ENCODE measurements at places on chromosomes 4 and X.
A peak's percentile ranks its signal among the peaks of the same experiment; 100 is the strongest.

- peak; percentile 14 for DNase-seq
These were observed at the start of gene CCNQ for GRCh38 chrX:153598541-153599191. Gene CCNQ (minus strand): TSS chrX:153599139. CDS start chrX:153599073, 66 bp downstream.

GRCh38 chr4:60759518-60760245 lies 440.4 kb upstream of the ADGRL3 start:
- DNase-seq, result no peak

GRCh38 chr4:186846426-186846825 lies 122.8 kb upstream of the FAT1 start:
- DNase-seq, result no peak

GRCh38 chrX:153488231-153488914 lies 6.4 kb upstream of the BGN start:
- no peak for DNase-seq

- no peak for DNase-seq
These were observed 351 bp upstream of the SLC30A9 start for GRCh38 chr4:41989994-41990364.

GRCh38 chrX:153610836-153611213 lies 11.9 kb upstream of the CCNQ start:
- no peak for DNase-seq

- no peak for DNase-seq
These were observed 593 bp downstream of the ELF4 start for GRCh38 chrX:130109429-130110378.

Measured in RWPE1 (cell line).